ENCODE measurements at places on chromosomes 5 and 9. TPM values are rescaled to one million over a fixed set of nuclear protein-coding genes. Genes with fewer than 3 reads are reported as not detected.

The SLCO6A1 gene
- total RNA-seq, result not detected

The DMGDH gene
- total RNA-seq, result 1.9 TPM

The LRRC70 gene
- total RNA-seq, result 1.0 TPM

The HTR4 gene
- 0.07 TPM for total RNA-seq

The RASGRF2 gene
- 1.2 TPM for total RNA-seq

The RPS14 gene
- total RNA-seq, result 1,032 TPM

The SPATA31E1 gene
- total RNA-seq, result not detected

The INPP5E gene
- total RNA-seq, result 7.2 TPM

The SLC6A3 gene
- total RNA-seq, result not detected

The PDE6A gene
- not detected for total RNA-seq

The ZNG1A gene
- total RNA-seq, result 10.2 TPM

The FAM163B gene
- total RNA-seq, result 0.39 TPM
